ENCODE measurements at places on chromosomes 5 and 9.

- no peak overlapping the region for H3K27ac ChIP-seq
- H3K4me3 ChIP-seq = no peak overlapping the region
- no peak for DNase-seq
- peaks cover 87% of the 10 kb centered on the region for H3K36me3 ChIP-seq
These were observed 28.2 kb downstream of the MTRR start for GRCh38 chr5:7897014-7897600.

DNA sequence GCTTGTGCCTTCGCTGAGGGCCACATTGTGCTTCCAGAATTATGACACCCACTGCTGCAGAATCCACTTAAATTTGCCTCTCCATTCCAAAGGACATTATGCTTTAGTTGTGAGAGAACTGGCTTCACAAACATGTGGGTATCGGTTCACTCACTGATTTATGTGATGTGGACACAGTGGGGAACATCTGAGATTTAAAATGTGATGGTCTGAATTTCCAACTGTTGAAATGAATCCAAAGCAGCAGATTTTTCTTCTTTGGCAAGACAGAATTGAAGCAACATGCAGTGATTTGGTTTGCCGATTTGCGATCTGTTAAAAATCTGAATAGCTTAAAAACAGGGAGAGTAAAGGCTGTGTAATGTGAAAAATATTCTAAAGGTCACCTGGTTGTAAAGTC, 20.3 kb downstream of the PCSK5 start:
- no peak overlapping the region for H3K27ac ChIP-seq
- no peaks in the 10 kb centered on the region for H3K4me1 ChIP-seq
- no peak overlapping the region for H3K4me3 ChIP-seq
- no peaks in the 10 kb centered on the region for H3K36me3 ChIP-seq

DNA sequence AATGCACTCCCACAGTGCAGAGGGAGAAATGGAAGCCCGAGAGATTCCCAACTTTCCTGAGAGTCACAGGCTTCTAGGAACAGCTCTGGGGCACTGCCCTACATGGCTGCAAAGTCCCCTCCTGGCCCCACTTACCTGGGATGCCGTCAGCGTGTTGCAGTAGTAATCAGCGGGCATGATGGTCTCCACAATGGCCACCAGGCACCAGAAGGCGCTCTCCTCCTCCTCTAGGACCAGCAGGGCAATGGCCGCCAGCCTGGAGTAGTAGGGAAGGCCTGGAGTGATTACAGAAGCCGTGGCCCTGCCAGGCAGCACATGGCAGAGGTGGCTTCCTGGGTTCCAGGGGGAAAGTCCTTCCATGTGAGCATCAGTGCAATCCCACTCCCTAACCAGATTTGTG, 10.7 kb upstream of the CORO2A start:
- H3K4me1 ChIP-seq = no peaks in the 10 kb centered on the region
- no peaks in the 10 kb centered on the region for H3K27me3 ChIP-seq
- no peak overlapping the region for H3K27ac ChIP-seq
- DNase-seq = no peak
- no peaks in the 10 kb centered on the region for H3K36me3 ChIP-seq

GRCh38 chr9:36802201-36802920, 229.7 kb downstream of the MELK start:
- peaks cover 32% of the 10 kb centered on the region for H3K27me3 ChIP-seq
- no peak overlapping the region for H3K27ac ChIP-seq
- H3K36me3 ChIP-seq = no peaks in the 10 kb centered on the region
- H3K4me1 ChIP-seq = no peaks in the 10 kb centered on the region
- H3K4me3 ChIP-seq = no peak overlapping the region
- no peak for DNase-seq

DNA sequence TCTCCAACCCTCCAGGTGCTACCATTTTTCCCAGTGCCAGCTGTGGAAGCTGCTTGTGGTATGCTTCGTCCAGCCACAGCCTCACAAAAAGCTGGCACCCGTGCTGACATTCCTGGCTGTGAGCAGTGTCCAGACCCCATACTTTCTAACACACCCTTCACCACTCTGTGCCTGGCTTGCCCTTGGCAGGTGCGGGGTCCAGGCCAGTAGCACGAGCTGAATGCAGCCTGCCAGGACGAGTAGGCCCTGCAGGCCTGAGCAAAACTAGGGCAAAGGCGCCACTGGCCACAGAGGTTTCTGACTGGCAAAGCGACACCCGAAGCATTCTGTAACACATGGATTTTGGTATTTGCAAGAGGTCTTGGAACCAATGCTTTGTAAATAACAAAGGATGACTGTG, 26.0 kb upstream of the GHR start:
- H3K36me3 ChIP-seq = no peaks in the 10 kb centered on the region
- H3K27me3 ChIP-seq = no peaks in the 10 kb centered on the region
- H3K4me1 ChIP-seq = no peaks in the 10 kb centered on the region
- H3K4me3 ChIP-seq = no peak overlapping the region
- no peak for DNase-seq

- H3K27me3 ChIP-seq = peaks cover 13% of the 10 kb centered on the region
- no peak overlapping the region for H3K4me3 ChIP-seq
- no peak for DNase-seq
- H3K36me3 ChIP-seq = no peaks in the 10 kb centered on the region
- H3K4me1 ChIP-seq = no peaks in the 10 kb centered on the region
These were observed 52.1 kb upstream of the PITX1 start for GRCh38 chr5:135085936-135086725.

GRCh38 chr5:135279328-135279727, 119.7 kb downstream of the MACROH2A1 start:
- DNase-seq = no peak
- no peaks in the 10 kb centered on the region for H3K36me3 ChIP-seq
- H3K27ac ChIP-seq = no peak overlapping the region
- H3K4me1 ChIP-seq = no peaks in the 10 kb centered on the region

DNA sequence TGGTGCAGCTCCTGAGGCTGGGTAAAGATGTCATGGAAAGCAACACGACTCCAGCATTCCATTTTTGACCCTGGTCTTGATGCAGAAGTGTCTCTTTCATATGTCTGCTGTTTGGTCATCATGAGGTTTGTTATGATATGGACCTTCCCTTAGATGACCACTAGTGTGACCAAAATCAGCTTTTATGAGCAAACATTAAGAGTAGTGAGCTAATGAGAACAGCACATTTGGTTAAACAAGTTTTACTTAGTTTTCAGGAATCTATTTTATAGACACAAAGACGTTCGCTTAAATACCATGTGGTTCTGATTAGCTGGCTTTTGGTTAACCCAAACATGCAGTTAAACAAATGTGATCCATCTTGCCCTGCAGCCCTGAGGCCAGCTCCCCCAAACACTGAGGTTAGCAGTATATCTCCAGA, 56.7 kb upstream of the ACTBL2 start:
- H3K27me3 ChIP-seq = no peaks in the 10 kb centered on the region
- no peak for DNase-seq
- no peak overlapping the region for H3K4me3 ChIP-seq
- H3K27ac ChIP-seq = no peak overlapping the region

DNA sequence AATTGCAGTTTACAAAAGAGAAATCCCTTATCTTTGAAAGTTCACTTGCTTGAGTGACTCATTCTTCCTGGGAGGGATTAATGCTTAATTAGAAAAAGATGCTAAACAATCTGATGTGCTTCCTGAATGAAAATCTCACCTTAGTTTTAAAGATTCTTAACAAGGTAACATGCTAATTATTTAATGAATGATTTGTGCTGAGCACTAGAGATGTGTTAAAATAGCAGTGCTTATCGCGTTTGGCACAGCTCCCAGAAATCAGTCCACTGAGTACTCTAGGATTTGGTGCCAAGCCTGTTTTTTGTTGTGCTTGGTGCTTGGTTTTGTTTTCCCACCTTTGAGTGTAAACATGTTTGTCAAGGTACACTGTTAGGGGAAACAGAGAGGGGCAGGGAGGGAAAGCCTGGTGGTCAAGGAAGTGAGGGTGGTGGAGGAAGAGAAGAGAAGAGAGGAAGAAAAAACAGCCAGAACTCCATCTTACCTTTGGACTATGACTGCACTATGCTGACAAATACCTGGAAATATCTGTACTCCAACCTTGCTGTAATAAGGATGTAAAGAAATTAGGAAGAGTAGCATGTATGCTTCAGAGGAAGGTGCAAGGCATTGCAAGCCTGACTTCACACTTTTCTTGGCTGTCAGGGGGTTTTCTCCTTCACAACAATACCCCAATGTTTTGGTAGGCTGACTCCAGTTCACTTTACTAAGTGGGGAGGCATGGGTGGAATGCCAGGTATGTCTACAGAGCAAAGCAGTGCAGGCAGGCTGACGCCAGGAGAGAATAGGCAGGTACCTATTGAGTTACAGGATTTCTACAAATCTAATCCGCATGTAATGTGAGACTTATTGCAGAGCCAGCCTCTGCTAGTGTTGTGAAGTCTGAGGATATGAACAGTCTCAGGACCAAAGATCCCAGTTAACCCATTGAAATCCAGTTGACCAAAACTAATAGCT, 157.2 kb upstream of the ISL1 start:
- H3K4me3 ChIP-seq = no peak overlapping the region
- no peaks in the 10 kb centered on the region for H3K4me1 ChIP-seq
- H3K27ac ChIP-seq = no peak overlapping the region
- no peak for DNase-seq
- H3K36me3 ChIP-seq = no peaks in the 10 kb centered on the region
- H3K27me3 ChIP-seq = no peaks in the 10 kb centered on the region

GRCh38 chr5:54829676-54830535, 155.5 kb downstream of the ESM1 start:
- H3K4me3 ChIP-seq = no peak overlapping the region
- no peak overlapping the region for H3K27ac ChIP-seq

- H3K36me3 ChIP-seq = no peaks in the 10 kb centered on the region
- no peaks in the 10 kb centered on the region for H3K27me3 ChIP-seq
- H3K4me3 ChIP-seq = no peak overlapping the region
- DNase-seq = no peak
These were observed 36.7 kb downstream of the HK3 start for GRCh38 chr5:176862330-176862995.

GRCh38 chr9:91847581-91848091, 102.4 kb downstream of the ROR2 start:
- H3K27ac ChIP-seq = no peak overlapping the region
- H3K36me3 ChIP-seq = no peaks in the 10 kb centered on the region
- no peaks in the 10 kb centered on the region for H3K4me1 ChIP-seq
- H3K27me3 ChIP-seq = no peaks in the 10 kb centered on the region
- DNase-seq = no peak
